ENCODE measurements at places on chromosomes 2 and 18.
A peak's percentile ranks its signal among the peaks of the same experiment; 100 is the strongest.

DNA sequence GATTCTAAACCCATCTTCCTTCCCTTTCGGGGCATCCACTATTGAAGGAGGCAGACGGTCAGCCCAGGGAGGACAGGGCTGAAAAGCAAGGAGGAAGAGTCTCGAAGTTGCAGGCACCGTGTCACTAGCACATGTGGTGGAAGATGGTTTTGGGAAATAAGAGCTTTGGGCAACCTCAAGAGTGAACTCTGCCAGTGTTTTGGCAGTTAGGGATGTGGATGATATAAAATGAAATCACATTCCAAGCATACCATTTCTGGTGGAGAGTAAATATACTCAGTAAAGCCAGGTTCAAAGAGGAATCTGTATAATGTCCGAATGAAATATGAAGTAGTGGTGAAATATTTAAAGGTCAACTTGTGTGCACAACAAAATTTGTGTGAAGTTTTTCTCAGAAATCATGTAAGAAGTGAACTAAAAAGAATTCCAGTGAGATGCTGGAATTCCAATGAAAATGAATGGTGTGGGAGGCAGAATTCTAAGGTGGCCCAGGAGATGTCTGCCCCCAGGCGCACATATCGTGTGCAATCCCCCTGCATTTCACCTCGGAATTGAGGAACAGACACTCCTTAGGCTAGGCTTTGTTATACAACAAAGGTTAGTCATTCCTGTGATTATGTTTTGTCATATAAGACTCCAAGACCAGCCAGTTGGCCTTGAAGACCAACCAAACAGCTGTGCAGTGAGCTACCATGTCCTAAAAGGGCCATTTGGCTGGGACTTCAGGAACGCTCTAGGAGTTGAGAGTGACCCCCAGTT, 147.1 kb downstream of the SH3BP4 start:
- H3K36me3 ChIP-seq: no peaks in the 10 kb centered on the region

DNA sequence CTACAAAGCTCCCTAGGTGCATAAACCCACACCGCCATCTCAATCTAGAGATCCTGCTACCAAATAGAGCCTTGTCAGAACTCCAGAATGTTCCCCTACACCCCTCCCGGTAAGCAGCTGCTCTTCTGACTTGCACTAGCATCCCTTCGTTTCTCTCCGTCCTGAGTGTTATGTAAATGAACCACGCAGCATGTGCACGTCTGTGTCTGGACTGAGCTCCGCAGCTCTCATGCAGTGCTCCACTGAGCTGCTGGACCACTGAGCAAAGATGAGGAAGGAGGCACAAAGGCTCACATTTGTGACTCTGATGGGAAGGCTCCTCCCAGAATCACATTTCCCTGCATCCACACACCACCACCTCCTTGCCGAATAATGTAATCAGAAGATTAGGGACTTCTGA, 203.6 kb downstream of the MYT1L start:
- no peaks in the 10 kb centered on the region for H3K36me3 ChIP-seq
- no peak for DNase-seq
- no peak overlapping the region for H3K27ac ChIP-seq
- no peak overlapping the region for H3K4me3 ChIP-seq
- H3K4me1 ChIP-seq: no peaks in the 10 kb centered on the region

DNA sequence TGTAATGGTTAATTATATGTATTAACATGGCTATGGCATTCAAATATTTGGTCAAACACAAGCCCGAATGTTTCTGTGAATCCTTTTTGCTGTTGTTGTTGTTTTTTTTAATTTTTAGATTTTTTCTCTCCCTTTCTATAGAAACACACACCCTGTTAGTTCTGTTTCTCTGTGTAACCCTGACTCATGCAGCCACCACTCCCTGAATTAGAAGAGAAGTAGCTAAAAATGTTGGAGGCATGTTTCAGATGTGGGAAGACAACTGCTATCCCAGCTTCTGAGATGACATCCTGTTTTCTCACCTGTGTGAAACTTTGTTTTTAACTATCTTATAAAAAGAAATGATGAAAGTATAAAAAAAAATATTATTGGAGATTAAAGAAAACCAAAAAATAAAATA, 219.6 kb upstream of the RGPD4 start:
- H3K4me1 ChIP-seq: no peaks in the 10 kb centered on the region
- no peak overlapping the region for H3K4me3 ChIP-seq
- DNase-seq: no peak
- no peak overlapping the region for H3K27ac ChIP-seq

- H3K27ac ChIP-seq: no peak overlapping the region
- H3K4me3 ChIP-seq: no peak overlapping the region
- peak; percentile 88 for DNase-seq
- H3K27me3 ChIP-seq: no peaks in the 10 kb centered on the region
Observed at GRCh38 chr18:3062798-3063680, 50.1 kb upstream of the LPIN2 start.

- no peak overlapping the region for H3K27ac ChIP-seq
- no peak for DNase-seq
- H3K36me3 ChIP-seq: no peaks in the 10 kb centered on the region
- no peaks in the 10 kb centered on the region for H3K27me3 ChIP-seq
- no peaks in the 10 kb centered on the region for H3K4me1 ChIP-seq
Observed at GRCh38 chr18:58800582-58800981, 64.1 kb upstream of the ZNF532 start.

- peaks cover 12% of the 10 kb centered on the region for H3K27me3 ChIP-seq
- peak overlapping the region; percentile 75 for H3K4me3 ChIP-seq
- H3K27ac ChIP-seq: no peak overlapping the region
- H3K4me1 ChIP-seq: peaks cover 5% of the 10 kb centered on the region
- H3K36me3 ChIP-seq: no peaks in the 10 kb centered on the region
- peak; percentile 94 for DNase-seq
Observed at GRCh38 chr2:190180313-190181122, 118.0 kb upstream of the MSTN start.

DNA sequence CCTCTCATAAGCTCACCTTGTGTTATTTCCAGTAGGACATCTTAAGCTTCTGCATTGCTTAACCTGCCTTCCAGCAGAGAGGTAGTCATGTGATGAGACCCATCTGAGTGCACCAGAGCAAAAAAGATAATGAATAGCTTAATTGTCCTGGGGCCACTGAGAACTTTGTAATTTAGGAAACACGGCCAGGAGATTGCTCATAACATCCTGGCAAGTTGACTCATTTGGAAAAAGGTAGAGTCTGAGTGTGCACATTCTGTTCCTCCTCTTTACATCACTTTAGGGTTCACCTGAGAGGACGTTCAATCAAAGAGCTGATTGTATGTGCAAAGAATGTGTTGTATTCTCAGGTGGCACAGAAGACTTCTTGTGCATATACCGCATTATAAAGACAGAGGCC, 830.2 kb upstream of the SOX11 start:
- H3K27me3 ChIP-seq: no peaks in the 10 kb centered on the region
- no peaks in the 10 kb centered on the region for H3K4me1 ChIP-seq
- DNase-seq: no peak
- H3K4me3 ChIP-seq: no peak overlapping the region

DNA sequence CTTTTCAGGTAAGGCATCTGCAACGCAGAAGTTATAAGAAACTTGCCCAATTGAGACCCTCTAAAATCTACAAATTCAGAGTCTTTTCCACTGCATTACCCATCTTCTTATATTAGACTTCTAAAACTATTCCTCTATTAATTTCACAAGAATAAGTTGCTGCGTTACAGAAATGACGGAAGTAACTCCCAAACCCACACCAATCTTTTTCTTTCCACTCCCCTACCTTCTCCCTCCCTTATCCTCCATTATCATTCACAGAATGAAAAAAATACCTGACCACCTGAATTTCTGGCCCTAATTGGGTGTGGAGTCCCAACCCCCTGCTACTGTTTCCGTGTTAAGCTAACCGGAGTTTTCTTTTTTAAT, 689 bp downstream of the RPRD1A start:
- peak overlapping the region; percentile 85 for H3K27ac ChIP-seq
- no peak for DNase-seq
- H3K27me3 ChIP-seq: no peaks in the 10 kb centered on the region
- no peaks in the 10 kb centered on the region for H3K4me1 ChIP-seq

- H3K27me3 ChIP-seq: no peaks in the 10 kb centered on the region
- no peak for DNase-seq
Observed at GRCh38 chr2:109275120-109276012, 146.4 kb downstream of the SH3RF3 start.

DNA sequence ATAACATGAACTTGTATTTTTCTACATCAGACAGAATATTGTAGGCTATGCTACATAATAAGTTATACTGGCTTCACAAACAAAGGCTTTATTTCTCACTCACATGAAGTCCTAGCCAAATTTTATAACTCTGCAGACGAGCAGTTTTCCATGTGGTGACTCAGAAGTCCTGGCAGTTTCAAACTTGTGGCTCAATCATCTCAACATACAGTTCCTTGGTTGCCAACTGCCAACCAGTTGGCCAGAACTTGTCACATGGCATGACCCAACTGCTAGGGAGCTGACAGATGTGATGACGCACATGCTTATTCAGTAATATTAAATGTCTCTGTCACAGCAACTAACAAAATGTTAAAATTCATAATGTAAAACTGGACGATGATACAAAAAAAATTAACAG, 63.8 kb upstream of the ZC3H15 start:
- DNase-seq: no peak
- no peaks in the 10 kb centered on the region for H3K27me3 ChIP-seq
- no peaks in the 10 kb centered on the region for H3K36me3 ChIP-seq
- H3K4me1 ChIP-seq: no peaks in the 10 kb centered on the region

GRCh38 chr2:233399306-233400225, 45.3 kb downstream of the DGKD start:
- no peak overlapping the region for H3K27ac ChIP-seq
- no peak overlapping the region for H3K4me3 ChIP-seq
- no peaks in the 10 kb centered on the region for H3K4me1 ChIP-seq

DNA sequence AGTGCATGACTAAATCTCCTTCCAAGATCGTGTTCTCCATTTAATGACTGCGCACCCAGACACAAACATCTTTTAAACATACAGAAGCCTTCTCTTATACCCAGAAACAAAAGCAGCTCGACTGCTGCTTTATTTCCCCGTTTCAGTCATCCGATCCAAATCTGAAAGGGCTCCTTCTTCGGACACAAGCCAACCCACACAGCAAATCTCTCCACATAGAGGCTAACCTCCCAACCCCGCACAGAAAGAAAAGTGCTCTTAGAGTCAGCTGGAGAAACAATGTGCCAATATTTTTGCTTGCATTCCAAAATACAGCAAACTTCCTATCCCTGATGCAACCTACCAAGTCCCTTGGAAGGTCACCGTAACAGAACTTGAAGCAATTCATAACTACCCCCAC, 29.1 kb downstream of the GAREM1 start:
- H3K36me3 ChIP-seq: no peaks in the 10 kb centered on the region
- H3K27me3 ChIP-seq: no peaks in the 10 kb centered on the region

DNA sequence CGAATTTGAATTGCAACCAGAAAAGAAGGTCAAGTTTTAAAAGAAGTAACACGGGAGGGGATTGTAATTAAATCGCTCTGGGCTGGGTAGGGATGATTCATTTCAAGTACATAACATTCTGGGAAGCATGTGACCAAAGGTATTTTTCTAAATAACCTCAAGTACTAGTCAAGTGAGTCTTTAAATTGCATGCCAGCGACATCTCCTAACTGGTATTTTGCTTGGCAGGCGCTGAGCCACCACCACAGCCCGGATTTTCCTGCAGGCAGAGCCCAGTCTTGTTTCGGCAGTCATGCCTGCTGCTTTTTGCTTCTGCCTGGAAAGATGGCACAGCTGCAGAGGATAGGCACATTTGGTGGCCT, 33.7 kb upstream of the NPAS2 start:
- no peak overlapping the region for H3K4me3 ChIP-seq
- H3K4me1 ChIP-seq: no peaks in the 10 kb centered on the region
- no peaks in the 10 kb centered on the region for H3K36me3 ChIP-seq
- no peaks in the 10 kb centered on the region for H3K27me3 ChIP-seq
- no peak overlapping the region for H3K27ac ChIP-seq

DNA sequence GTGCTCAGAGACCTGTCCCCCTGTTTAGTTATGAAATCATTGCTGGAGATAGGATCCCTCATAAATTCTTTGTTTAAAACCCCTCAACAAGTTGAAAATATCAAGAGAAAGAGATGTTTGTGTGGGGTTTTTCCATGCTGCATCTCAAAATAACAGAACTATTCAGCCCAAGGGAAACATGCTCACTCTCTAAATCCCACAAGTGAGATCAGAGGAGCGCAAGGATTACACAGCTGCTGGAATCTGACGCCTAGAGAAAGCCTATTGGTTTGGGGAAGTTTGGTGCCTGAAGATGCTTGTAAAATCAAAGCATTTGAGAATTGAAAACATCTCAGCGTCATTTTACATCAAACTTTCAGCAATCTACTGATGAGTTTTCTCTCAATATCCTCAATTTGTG, 7.9 kb downstream of the FSHR start:
- H3K27me3 ChIP-seq: no peaks in the 10 kb centered on the region
- peaks cover 5% of the 10 kb centered on the region for H3K4me1 ChIP-seq

DNA sequence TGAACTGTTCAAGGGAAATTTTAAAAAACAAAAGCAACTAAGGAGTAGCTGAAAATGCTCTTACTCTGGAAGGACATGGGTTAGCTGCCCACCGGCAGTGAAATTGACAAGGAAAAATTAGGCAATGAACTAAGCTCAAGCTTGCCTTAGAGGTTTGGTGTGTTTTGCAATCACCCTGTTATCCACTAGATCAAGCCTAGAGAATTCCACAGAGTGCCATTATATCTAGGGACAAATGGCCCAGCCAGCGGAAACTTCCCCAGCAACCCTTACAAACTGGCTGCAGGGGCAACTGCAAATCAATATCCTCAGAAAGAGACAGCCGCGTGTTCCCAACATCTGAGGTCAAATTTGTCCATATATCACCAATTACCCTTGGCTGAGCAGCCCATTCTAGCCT, 258.2 kb downstream of the SP3 start:
- H3K27me3 ChIP-seq: no peaks in the 10 kb centered on the region
- H3K4me3 ChIP-seq: no peak overlapping the region
- no peaks in the 10 kb centered on the region for H3K36me3 ChIP-seq
- no peaks in the 10 kb centered on the region for H3K4me1 ChIP-seq
- no peak overlapping the region for H3K27ac ChIP-seq
- DNase-seq: no peak

DNA sequence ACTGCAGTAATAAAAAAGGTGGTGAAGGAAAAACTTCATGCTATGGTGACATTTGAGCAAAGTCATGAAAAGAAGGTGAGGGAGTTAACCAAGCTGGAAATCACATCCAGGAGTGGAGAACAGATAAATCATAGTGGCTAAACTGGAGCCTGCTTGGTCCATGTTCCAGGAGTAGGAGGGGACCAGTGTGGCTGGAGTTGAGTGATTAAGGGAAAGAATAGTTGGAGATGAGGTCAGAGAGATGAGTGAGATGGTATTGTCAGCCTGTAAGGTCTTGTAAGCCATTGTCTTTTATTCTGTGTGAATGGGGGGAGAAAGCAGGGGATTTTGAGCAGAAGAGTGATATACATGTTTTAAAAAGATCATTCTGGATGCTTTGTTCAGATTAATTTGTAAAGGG, 52.3 kb downstream of the NABP1 start:
- H3K4me1 ChIP-seq: no peaks in the 10 kb centered on the region
- no peaks in the 10 kb centered on the region for H3K36me3 ChIP-seq
- no peak for DNase-seq
- H3K27ac ChIP-seq: no peak overlapping the region
- no peak overlapping the region for H3K4me3 ChIP-seq

- H3K4me1 ChIP-seq: no peaks in the 10 kb centered on the region
- H3K27me3 ChIP-seq: no peaks in the 10 kb centered on the region
- no peak overlapping the region for H3K27ac ChIP-seq
- no peaks in the 10 kb centered on the region for H3K36me3 ChIP-seq
- DNase-seq: peak; percentile 57
Observed at GRCh38 chr2:197383825-197384224, 51.0 kb downstream of the SF3B1 start.
